ENCODE measurements at places on chromosomes 2 and 18.

GRCh38 chr2:215900203-215900611 is 113.1 kb downstream of the MREG start:
- no peak for DNase-seq

DNA sequence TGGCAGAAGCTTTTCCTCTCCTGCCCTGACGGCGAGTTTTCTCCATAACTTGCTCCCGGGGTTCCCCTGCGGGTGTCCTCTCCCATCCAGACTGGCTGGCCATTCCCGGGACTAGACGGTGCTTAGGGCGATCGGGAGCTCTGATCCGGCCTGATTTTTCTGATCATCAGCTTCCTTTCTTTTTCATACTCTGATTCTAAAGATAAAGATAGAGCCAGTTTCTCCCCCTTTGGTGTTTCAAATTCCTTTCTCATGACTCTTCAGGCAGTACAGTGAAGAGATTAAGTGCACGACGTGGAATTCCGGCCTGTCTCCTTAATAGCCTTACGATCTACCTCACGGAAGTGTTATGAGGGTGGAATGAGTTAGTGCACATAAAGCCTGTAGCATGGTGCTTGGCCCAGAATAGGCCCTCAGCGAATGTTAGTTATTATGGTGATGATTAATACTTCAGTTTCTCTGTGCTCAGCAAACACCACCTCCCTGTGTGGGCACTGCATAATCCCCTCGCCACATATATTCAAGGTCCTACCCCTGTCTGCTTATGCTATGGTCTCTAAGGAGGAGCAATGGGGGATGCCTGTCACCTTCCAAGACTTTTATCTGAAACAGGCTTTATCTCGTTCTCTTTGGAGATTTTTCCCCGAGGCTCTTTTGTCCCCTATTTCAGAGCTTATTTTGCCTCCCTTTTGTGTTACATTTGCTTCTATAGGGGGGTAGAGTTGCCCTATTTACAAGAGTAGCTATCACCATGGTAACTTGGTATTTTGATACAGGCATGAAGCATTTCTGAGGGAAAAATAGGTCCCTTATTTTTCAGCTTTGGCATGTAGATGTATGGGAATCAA is 254.8 kb downstream of the CDH2 start:
- DNase-seq = no peak

GRCh38 chr2:219396863-219397457 is 9.2 kb upstream of the DNPEP start:
- DNase-seq = no peak

- no peak for DNase-seq
Observed at GRCh38 chr2:51424418-51424817, 392.5 kb upstream of the NRXN1 start.

- DNase-seq = no peak
Observed at GRCh38 chr2:11279398-11279797, 65.0 kb downstream of the ROCK2 start.
